ENCODE measurements at places on chromosomes 7 and 10.
A peak's percentile ranks its signal among the peaks of the same experiment; 100 is the strongest.

- DNase-seq, result no peak
These were observed 29.7 kb downstream of the C1QL3 start for GRCh38 chr10:16491933-16492332.

DNA sequence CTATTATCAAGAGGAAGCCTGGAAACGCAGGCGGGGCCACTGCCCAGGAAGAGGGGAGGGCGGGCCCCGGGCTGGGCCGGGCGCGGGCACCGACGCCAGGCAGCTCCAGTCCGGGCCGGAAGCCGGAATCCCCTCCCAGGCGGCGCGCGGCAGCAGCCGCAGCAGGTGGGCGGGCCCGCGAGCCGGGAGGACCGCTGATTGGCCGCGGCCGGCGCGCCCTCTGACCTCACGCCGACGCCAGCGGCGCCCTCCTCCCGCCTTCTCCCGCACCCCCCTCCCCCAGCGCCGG, 438 bp downstream of the BCL7B start:
- DNase-seq, result peak; percentile 93

DNA sequence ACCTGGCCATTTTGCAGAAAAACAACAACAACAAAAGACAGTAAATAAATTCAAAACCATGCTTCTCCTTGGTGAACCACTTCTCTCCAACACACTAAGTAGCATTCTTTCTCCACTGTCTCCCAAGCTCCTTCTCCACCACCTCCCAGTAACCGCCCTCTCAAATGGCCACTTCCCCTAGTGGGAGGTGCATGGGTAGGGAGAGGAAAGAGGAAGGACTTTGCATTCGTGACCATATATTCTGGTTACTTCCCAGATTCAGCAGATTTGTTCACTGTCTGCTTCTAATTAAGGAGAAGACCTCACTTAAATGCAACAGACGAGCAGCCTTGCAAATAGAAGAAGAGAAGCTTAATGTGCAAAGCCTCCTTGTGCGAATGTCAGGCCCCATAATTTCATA, 166.8 kb downstream of the SORCS1 start:
- no peak for DNase-seq

- DNase-seq, result no peak
These were observed 198.9 kb downstream of the WDR37 start for GRCh38 chr10:1255118-1255517.

DNA sequence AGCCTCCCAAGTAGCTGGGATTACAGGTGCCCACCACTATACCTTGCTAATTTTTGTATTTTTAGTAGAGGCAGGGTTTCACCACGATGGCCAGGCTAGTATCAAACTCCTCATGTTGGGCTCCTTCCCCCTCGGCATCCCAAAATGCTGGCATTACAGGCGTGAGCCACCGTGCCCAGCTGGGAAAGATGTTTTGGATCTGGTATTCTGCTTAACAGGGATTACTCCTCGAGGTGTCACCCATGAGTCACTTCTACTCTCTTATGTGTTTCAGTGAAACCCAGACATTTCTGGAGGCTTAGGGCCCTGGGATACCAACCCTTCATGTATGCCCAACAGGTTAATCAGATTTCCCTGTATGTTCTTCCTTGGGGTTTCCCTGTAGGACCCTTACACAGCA, 11.8 kb upstream of the OPN4 start:
- no peak for DNase-seq

GRCh38 chr10:124650820-124651401, 93.3 kb downstream of the FAM53B start:
- DNase-seq, result peak; percentile 81

GRCh38 chr7:2953099-2953498, 90.6 kb downstream of the CARD11 start:
- DNase-seq, result no peak

- no peak for DNase-seq
These were observed 22.7 kb downstream of the KIAA1549 start for GRCh38 chr7:138958391-138958956.

DNA sequence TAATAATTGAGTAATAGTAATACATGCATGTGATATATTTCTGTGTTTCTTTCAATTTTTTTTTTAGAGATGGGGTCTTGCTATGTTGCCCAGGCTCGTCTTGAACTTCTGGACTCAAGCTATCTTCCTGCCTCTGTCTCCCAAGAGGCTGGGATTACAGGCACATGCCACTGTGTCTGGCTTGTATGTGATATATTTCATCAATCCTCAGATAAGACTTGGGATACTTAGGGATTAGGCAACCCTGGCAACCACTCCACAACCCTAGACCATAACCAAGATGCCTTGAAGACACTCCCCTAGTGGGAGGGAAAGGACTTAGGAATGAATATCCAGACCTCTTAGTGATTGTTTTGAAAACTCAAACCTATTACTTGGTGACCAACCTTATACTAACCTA, 154.8 kb downstream of the CCDC3 start:
- DNase-seq, result no peak

DNA sequence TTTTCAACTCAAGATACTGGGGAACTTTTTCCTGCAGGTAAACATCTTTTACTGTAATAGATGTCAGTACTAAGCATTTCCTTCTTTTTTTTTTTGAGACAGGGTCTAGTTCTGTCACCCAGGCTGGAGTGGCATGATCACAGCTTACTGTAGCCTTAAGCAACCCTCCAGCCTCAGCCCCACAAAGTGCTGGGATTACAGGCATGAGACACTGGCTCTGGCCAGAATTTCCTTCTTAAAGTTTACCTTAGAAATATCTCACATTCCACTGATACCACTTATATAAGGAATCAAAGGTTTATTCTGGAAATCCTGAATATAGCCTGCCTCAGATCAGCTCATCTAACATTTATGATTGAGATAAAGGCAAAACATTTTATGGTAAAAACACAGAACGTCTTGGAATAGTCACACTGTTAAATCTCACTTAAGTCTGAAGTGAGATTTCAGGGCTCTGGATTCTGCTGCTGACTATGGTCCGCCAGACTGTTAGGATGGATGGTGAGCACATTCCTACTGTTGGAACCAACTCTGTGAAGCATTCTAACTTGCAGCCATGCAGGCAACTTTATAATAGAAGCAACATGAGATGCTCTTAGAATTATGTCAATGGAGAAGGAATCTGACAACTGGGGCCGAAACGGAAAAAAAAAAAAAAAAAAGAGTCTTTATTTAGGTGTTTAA, 151.9 kb downstream of the ZMYND11 start:
- DNase-seq, result no peak

DNA sequence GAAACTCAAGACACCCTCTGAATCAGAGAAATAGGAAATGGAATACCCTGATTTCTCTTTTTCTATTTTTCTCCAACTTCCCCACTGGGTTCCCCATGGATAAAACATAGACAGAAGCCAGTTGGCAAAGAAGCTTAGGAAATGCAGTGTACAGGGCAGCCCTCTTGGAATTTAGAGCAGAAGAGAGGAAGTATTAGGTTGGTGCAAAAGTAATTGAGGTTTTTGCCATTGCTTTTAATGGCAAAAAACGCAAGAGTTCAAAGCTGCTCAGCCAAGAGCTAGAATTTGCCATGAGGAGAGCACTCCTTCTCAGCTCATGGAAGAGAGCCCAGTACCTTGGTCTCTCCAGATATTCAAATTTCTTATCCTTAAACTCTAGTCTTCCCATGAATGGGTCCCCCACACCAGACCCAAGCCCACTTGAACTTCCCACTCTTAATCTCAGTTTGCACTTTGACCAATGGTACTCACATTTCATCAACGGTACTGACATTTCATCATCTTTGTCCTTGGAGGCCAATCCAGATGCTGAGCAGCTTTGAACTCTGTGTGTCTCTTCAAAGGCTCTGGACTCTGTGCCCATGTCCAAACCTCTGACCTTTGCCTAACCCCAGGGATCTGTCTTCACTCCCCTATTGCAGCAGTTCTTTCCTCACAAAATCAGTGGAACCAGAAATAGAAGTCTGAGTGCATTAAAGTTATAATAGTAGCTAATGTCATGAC, 73.2 kb upstream of the PPP1R3C start:
- no peak for DNase-seq

DNA sequence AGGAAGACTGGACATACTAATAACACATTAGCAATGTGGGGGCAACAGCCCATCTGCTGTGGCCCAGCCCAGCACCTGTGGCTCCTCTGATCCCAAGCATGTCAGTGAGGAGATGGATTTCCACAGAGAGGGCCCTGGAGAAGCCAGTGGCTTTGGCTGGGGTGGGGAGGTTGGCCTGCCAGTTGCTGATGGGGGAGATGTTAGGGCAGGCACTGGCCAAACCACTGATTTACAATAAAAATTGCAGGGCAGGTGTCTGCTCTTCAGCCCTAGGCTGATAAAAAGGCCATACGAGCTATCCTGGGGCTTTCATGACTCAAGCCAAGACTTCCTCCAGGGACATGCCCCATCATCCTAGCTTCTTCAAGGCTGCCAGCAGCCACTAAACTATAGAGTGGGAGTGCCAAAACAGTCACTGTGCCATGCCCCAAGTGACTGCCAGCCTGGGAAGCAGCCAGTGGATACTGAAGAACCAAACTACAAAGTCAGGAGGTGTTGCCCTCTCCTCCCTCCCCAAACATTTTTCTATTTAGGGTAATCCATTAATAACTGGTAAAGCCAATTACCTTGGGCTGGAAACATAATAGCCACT, 37.8 kb downstream of the DPCD start:
- no peak for DNase-seq

GRCh38 chr10:119136084-119136483, 29.4 kb downstream of the SFXN4 start:
- DNase-seq, result no peak

DNA sequence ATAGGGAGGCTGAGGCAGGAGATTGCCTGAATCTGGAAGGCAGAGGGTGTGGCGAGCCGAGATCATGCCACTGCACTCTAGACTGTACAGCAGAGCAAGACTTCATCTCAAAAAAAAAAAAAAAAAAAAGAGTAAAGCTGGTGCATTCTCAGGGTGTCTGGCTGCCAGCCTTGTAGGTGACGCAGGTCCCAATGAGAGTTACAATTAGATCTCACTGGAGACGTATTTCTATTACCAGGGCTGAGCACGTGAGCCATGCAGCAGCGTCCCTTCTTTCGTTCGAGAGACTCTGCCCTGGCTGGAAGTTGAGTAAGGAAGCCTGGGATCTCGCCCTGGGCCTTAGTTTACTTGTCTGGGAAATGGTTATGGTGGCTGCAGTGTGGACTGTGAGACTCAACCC, 22.4 kb upstream of the ZMIZ1 start:
- DNase-seq, result no peak

DNA sequence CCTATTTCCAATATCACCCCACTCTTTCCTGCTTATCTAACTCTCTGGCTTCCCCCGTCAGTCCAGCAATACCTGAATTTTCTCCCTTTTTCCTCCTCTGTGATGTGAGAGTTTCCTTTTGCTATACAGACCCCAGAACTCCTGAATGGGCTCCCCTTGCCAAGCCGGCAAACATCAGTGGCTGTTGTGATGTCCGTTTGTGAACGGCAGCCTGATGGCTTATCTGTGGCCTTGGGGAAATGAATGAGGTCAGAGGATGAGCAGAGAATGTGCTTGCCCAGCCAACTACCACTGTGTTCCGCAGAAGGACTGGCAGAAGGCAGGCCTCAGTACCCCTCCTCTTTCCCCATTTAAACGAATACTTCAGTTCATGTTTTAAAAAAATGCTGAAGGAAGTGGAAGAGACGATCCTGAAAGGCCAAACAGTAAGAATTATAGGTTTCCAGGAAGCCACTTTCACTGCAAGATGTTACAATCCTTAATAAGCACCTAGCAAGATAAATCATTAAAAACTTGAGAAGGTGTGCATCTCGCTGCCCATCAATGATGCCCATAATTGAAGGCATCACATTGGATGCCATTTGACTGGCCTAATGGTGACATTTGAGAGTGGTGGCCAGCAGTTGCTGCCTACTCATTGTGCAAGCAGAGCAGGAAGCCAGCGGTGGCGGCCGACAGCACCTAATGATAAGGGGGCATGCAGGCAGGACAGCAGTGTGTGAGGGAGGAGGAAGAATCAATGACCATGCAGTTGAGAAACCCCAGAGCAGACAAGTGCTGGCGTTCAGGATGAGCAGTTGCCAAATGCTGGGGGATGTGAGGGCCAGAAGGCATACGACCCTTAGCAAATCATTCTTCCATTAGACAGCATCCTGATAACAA, 31.5 kb downstream of the SLC18A2 start:
- no peak for DNase-seq

DNA sequence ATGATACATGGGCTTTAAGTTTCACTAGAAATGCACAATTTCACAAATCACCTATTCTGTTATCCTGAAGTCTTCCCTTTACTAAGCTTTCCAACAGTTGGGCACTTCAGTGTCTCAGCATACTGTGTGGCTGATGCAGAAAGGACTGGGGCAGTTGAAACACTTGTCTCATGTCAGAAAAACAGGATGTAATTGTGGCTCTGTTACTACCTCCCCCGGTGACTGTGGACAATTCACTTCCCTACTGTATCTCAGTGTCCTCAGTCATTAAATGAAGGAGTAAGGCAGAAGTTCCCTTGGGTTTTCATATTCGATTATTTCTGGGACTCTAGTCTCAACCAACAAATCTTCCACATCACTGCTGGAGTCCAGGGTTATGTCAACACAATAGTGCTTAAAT, 17.9 kb downstream of the ANKRD22 start:
- DNase-seq, result peak; percentile 20

GRCh38 chr7:157930926-157931466, 594.2 kb downstream of the DNAJB6 start:
- DNase-seq, result no peak

GRCh38 chr7:31864646-31865045, 177.6 kb downstream of the PPP1R17 start:
- no peak for DNase-seq

GRCh38 chr7:104123786-104124185, 84.0 kb downstream of the ORC5 start:
- no peak for DNase-seq

DNA sequence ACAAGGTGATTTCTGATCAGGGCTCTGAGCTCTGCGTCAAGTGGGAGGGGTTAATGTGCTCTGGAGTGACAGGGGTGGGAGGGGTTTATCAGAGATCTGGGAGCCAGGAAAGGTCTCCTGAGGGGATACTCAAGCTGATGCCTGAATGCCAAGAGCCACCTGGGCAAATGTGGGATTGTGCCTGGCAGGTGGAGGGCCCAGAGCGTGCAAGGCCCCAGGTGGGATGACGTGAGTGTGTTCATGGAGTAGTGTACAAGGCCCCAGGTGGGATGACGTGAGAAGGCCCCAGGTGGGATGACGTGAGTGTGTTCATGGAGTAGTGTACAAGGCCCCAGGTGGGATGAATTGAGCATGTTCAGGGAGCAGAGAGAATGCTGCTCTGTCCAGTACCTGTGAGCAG, 610.3 kb downstream of the PTPRN2 start:
- DNase-seq, result no peak

DNA sequence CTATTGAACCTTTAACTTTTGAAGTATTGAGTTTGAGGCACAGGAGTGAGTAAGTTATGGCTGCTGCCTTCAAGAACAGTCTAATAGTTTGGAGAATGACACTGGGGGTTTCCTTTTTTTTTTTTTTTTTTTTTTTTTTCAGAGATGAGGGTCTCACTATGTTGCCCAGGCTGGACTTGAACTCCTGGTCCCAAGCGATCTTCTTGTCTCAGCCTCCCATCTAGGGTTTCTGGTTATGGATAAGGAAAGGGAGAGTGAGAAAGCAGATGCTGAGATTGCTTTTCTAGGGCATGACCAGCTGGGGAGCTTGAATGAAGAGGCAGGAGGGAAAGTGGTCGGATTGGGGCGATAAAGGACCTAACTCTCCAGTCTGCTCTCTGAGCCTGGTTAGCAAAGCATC, 59.9 kb upstream of the BTRC start:
- DNase-seq, result no peak

- DNase-seq, result no peak
These were observed 347.8 kb upstream of the NFE2L3 start for GRCh38 chr7:25804154-25804553.
